Activated CD4-positive, alpha-beta T cell treated with anti-CD3 and anti-CD28 coated beads, Interleukin-2, amount 10 ng/mL, durations not matched to agents 24 days and 14 days (primary cell): ENCODE measurements at places on chromosomes 7 and 10. TPM values are rescaled to one million over a fixed set of nuclear protein-coding genes. Genes with fewer than 3 reads are reported as not detected.

DNA sequence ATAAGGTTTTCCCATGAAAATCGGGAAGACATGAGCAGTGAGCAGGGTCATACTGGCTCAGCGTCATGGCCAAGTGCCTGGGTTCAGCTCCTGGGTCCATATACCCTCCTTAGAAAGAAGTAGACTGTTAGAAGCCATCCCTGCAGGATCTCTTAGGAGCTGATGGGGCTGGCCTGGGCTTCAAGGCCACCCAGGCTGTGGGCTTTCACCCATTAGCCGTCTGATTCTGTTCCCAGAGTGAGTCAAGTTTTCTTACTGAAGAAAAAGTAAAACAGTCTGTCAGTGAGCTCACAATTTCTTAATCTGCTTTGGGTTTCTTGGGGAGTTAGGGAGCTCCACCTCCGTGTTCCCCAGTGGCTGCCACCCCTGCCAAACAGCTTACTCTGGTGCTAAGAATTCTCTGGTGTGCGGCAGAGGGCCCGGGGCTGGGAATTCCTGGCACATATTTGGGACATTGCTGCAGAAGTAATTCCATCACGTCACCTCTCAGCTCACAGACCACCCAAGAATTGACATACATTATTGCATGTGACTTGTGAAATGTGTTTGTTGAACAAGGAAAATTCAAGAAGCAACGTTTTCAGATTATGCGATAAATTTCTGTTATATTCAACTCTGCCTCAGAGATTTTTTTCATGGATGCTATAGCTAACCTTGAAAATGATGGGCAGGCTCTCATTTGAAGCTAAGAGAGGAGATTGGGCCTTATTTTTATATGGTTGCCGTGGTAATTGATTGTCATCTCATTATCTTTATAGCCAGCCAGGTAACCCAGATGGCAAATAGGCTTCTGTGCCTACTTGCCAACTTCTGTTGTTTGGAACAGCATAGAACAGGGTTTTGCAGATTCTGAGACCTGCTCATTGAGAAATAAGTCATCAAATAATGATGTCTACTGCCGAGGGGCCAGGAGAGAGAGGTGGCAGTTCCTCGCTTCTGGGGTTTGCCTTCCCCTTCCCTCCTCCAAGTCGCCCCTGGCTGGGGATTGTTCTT lies 166.4 kb downstream of the CHN2 start:
- H3K27ac ChIP-seq = no peak overlapping the region
- H3K4me3 ChIP-seq = no peak overlapping the region
- peaks cover 5% of the 10 kb centered on the region for H3K27me3 ChIP-seq
- H3K4me1 ChIP-seq = no peaks in the 10 kb centered on the region
- DNase-seq = no peak

GRCh38 chr7:139016931-139017511 lies 18.8 kb downstream of the ZC3HAV1L start:
- peaks cover 17% of the 10 kb centered on the region for H3K27me3 ChIP-seq
- H3K36me3 ChIP-seq = peaks cover 8% of the 10 kb centered on the region
- H3K4me1 ChIP-seq = peaks cover 7% of the 10 kb centered on the region
- H3K27ac ChIP-seq = no peak overlapping the region
- no peak overlapping the region for H3K4me3 ChIP-seq

- no peaks in the 10 kb centered on the region for H3K36me3 ChIP-seq
- no peak for DNase-seq
- H3K4me3 ChIP-seq = no peak overlapping the region
- H3K4me1 ChIP-seq = no peaks in the 10 kb centered on the region
- H3K27ac ChIP-seq = no peak overlapping the region
These were observed 8.5 kb downstream of the KCNMA1 start for GRCh38 chr10:77628906-77629730.

DNA sequence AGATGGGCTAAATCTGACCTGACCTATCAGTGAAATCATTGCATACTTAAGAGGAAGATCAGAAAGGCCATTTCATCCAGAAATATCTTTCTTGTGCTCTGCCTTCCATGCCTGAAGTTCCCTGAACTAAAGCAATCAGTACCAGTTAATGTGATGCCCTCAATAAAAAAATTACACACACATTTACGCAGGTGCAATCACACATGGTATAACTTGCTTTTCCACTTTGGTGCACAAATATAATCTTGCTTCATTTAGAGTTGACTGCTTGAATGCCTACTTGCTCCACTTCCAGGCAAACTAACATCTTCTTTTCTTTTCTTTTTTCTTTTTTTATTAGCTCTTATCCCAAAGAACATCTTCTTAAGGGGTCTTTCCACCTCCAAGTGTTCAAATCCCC lies 58.3 kb upstream of the KIF5B start:
- peaks cover 14% of the 10 kb centered on the region for H3K27me3 ChIP-seq
- H3K36me3 ChIP-seq = no peaks in the 10 kb centered on the region
- H3K4me3 ChIP-seq = no peak overlapping the region
- DNase-seq = no peak
- H3K27ac ChIP-seq = no peak overlapping the region

Gene ITGA8
- total RNA-seq = not detected in 2 replicates

GRCh38 chr7:158249692-158250091 lies 337.9 kb downstream of the PTPRN2 start:
- no peak for DNase-seq
- H3K36me3 ChIP-seq = no peaks in the 10 kb centered on the region
- H3K4me3 ChIP-seq = no peak overlapping the region
- H3K4me1 ChIP-seq = no peaks in the 10 kb centered on the region

Gene PKD2L1
- 0.17 TPM in 1 of 2 replicates, not detected in the other for total RNA-seq

DNA sequence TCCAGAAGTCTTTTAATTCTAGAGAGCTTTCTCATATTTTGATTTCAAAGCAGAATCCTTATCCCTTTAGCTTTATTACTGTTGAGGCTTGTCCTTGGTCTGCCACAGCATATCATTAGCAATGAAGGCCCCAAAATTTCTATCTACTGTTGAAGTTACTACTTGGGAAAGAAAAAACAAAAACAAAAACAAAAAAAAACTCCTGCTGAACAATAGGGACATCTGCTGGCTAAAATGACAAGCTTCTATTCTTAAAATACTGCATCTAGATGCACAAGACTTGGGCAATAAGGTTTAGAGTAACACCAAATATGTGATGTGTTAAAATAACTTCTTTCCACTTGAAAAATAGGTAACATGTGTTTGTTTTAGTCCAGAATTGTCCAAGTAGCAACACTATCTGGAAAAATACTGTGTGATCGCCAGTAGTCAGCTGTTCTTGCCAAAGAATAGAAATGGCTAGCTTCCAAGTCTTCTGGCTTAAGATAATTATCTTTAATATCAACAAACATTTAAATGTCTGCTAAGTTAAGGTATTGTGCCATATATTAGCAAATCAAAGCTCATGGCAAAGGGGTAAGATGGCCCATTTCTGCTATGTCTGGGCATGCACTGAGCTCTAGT lies 3.8 kb upstream of the DMTF1 start:
- H3K4me1 ChIP-seq = peaks cover 10% of the 10 kb centered on the region
- H3K4me3 ChIP-seq = no peak overlapping the region
- DNase-seq = no peak
- no peaks in the 10 kb centered on the region for H3K27me3 ChIP-seq
- no peak overlapping the region for H3K27ac ChIP-seq
- peaks cover 2% of the 10 kb centered on the region for H3K36me3 ChIP-seq

DNA sequence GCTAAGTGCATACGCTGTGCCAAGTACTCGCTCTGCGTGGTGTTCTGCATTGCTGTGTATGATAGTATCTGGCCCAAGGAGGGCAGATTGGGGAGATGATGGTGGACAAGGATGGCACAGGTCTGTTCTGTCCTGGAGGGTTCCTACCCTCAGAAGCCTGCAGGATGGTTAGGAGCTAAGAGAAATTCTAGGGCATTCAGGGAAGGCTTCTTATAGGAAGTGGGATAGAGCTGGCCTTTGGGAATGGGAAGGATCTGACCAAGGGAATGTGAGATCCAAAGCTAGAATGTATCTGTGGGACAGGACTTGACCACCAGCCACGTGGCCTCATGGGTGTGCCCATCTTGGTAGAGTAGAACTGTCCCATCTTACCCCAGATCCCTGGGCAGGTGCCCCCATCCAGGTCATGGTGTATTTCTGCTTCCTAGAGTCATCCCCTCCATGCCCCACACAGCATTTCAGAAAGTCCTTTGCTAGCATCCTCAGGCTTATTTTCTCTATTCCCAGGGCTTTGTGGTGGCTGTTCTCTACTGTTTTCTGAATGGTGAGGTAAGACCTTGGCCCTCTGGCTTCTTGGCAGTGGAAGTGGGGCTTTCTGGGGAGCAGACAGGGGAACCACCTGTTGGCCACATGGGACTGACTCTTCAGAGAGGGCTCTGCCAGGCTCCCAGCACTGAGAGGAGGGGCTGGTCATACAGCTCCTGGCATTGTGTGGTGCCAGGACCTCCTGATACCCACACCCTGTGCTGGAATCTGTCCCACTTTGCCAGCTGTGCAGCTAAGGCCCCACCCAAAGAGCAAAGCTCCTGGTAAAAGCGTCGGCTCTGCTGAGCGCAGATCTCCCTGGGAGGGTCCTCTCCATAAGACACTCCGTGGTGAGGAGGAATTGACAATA lies 52.5 kb downstream of the ADCYAP1R1 start:
- no peaks in the 10 kb centered on the region for H3K27me3 ChIP-seq
- no peak overlapping the region for H3K27ac ChIP-seq
- no peak for DNase-seq
- no peaks in the 10 kb centered on the region for H3K36me3 ChIP-seq
- H3K4me3 ChIP-seq = no peak overlapping the region

DNA sequence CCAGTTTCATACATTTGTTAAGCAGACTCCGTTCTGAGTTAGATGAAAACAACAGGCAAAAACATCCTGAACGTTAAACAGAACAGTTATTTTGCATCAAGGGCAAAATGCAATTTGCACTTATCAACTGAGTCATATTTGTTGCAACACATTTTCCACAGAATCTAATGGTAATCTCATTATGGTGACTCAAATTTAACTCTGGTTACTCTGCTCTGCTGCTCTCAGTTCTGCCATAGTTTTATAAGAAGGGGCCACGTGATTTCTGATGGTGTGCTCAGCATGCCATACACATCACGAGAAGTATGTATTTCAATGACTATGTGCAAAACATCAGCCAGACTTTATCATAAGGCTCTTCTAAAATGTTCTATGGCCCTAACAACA lies 148.8 kb downstream of the CHCHD3 start:
- no peak overlapping the region for H3K4me3 ChIP-seq
- H3K27ac ChIP-seq = peak overlapping the region; percentile 36
- H3K4me1 ChIP-seq = peaks cover 7% of the 10 kb centered on the region
- H3K36me3 ChIP-seq = peaks cover 7% of the 10 kb centered on the region

DNA sequence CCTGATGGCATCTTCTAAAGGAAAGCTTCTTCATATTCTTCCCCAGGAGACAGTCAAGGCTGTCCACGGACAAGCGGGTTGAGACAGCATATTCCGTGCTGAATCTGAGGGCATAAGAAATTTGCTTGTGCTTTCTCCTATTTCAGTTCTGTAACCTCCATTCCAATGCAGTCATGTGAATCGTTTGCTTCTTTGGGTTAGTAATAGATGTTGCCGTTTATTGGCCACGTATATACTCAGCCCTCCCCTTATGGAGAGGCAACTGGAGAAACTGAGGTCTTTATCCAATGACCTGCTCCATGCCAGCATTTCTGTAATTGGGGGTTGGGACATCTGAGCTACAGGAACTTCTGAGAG lies 38.9 kb downstream of the LYZL1 start:
- peaks cover 13% of the 10 kb centered on the region for H3K27me3 ChIP-seq
- H3K36me3 ChIP-seq = no peaks in the 10 kb centered on the region
- H3K4me3 ChIP-seq = no peak overlapping the region
- H3K4me1 ChIP-seq = no peaks in the 10 kb centered on the region
- no peak for DNase-seq

Gene GRID2IP
- 0.05 TPM in 1 of 2 replicates, not detected in the other for total RNA-seq

- no peaks in the 10 kb centered on the region for H3K27me3 ChIP-seq
- H3K36me3 ChIP-seq = no peaks in the 10 kb centered on the region
- DNase-seq = no peak
These were observed 150.4 kb downstream of the PPP1R3A start for GRCh38 chr7:113768387-113768786.

- no peak overlapping the region for H3K27ac ChIP-seq
- H3K4me3 ChIP-seq = no peak overlapping the region
- no peaks in the 10 kb centered on the region for H3K36me3 ChIP-seq
- no peaks in the 10 kb centered on the region for H3K4me1 ChIP-seq
- H3K27me3 ChIP-seq = no peaks in the 10 kb centered on the region
These were observed 730.4 kb downstream of the PHTF2 start for GRCh38 chr7:78528964-78529363.

DNA sequence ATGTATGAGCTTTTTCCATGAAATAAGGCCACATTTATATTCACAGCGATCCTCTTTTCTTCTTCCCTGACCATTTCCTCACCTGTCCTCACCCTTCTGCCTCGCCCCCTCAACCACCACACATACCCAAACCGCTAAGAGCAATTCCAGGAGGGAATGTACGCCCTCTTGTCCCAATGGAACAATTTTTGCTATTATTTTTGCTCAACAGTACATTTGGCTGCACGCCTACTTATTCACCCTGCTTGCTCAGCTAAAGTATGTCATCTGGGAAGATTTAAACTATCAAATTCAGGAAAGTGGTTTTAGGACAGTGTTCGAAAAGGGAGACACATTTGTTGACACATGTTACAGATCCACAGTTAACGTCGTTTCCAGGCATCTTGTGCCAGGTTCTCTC lies 252.7 kb downstream of the NEBL start:
- H3K27me3 ChIP-seq = no peaks in the 10 kb centered on the region
- H3K36me3 ChIP-seq = no peaks in the 10 kb centered on the region
- no peak overlapping the region for H3K4me3 ChIP-seq
- H3K4me1 ChIP-seq = no peaks in the 10 kb centered on the region

DNA sequence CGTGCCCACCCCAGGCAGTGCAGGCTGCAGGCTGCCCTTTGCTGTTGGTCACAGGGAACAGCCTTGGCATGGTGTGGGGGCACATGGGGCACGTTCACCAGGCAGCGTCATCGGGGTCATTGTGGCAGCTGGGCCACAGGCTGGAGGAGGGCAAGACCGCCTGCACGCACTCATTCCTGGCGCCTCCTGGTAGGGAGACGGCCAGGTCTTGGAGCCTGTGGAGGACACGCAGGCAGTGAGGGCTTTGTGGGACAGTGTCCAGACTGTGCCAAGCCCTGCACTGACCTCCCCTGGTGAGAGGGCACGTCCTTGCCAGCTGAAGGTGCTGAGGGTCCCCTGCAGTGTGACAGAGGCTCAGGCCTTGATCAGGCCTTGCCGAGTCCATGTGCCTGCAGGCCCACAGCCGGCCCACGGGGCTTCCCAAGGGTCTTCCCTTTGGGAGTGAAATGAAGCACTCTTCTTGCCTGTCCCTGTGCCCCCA lies 76.4 kb downstream of the NKX6-2 start:
- no peaks in the 10 kb centered on the region for H3K27me3 ChIP-seq
- no peak overlapping the region for H3K27ac ChIP-seq
- H3K4me1 ChIP-seq = no peaks in the 10 kb centered on the region
- no peak overlapping the region for H3K4me3 ChIP-seq
- no peak for DNase-seq

- H3K4me1 ChIP-seq = peaks cover 4% of the 10 kb centered on the region
- no peak for DNase-seq
- H3K36me3 ChIP-seq = peaks cover 2% of the 10 kb centered on the region
- H3K27me3 ChIP-seq = peaks cover 3% of the 10 kb centered on the region
- H3K4me3 ChIP-seq = no peak overlapping the region
These were observed 162.6 kb downstream of the PTEN start for GRCh38 chr10:88026031-88026430.

DNA sequence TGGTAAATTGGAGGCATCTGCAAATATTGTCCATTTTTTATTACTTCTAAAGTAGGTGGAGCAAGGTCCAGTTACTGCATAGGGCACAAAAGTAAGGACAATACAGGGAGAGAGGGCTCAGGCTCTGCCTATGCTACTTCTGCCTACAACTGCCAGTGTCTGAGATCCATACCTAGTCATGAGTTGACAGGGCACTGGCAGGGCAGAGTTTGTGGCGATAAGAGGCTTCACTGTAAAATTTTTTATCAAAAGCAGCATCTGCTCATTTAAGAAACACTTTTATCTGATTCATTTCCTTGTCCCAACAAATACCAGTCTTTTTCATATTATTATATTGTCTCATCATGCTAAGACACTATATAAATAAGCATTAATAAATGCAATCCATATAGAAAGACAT lies 178.0 kb downstream of the LRRN3 start:
- H3K4me1 ChIP-seq = peaks cover 4% of the 10 kb centered on the region
- no peak for DNase-seq
- no peak overlapping the region for H3K4me3 ChIP-seq
- H3K36me3 ChIP-seq = no peaks in the 10 kb centered on the region
